SK-N-DZ (cell line): ENCODE measurements at places on chromosomes 4 and X.

DNA sequence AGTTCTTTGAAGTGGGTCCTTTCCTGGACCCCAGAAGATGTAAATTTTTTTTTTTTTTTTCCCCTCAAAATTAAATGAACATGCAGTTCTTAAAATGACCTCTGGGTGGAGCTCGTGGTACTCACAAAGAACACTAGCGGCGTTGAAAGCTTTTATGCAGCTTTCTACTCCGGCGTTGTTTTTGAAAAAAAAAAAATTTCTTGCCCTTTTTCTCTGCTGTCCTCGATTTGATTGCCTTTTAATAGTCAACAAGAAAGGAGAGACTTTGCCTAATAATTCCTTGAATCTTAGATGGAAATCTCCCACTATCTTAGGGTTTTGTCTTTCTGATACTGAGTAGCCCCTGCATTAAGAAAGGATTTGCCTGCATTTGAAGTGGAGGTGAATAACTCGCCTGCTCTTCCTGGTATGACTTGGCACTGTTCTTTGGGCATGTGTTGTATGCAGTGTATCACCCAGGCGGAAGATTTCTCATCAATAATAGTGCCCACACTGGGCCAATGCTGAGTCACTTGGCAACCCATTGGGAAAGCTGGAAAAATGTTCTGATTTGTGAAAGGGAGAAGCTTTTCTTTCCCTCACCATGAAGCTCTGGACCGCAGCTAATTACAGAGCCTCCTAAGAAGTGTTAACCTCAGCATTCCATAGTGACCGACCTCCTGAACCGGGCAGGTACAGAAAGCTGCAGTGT is 104.0 kb downstream of the PHEX start:
- DNase-seq: peak; percentile 59

DNA sequence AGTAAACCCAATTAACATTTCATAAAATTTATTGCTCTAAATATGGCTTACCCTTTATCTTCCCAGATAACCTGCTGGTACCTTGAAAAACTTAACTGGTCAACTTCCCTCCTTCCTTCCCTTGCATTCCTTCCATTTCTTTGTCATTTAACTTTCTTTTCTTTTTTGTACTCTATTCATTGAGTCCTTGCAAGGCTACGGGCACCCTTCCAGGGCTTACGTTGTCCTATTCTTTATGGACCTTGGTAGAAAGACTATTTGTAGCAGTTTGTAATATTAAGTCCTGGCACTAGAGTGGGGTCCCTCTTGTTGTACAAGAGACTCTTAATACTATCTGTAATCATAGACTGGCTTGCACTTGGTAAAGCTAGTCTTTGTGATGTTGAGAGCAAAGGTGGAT is 8.0 kb upstream of the GATB start:
- no peak for DNase-seq

DNA sequence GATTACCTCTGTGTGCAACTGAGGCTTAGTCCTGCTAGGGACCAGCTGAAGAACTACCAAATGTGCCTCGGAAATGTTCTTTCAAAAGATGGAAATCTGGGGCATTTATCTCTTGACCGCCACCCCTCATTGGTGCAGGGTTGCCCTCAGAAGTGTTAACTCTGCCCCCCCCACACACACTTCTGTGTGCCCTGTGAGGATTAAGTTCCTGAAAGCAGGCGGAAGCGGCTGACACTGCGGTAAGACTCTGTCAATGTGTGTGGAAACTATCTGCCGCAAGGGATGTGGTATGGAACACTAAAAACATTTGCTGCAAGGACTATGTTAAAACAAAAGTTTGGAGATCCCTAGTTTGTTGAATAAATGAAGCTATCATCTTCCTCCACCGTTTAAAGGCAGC is 106.9 kb upstream of the NDP start:
- DNase-seq: no peak

GRCh38 chr4:152979731-152980330 is 43.7 kb downstream of the FHDC1 start:
- no peak for DNase-seq

DNA sequence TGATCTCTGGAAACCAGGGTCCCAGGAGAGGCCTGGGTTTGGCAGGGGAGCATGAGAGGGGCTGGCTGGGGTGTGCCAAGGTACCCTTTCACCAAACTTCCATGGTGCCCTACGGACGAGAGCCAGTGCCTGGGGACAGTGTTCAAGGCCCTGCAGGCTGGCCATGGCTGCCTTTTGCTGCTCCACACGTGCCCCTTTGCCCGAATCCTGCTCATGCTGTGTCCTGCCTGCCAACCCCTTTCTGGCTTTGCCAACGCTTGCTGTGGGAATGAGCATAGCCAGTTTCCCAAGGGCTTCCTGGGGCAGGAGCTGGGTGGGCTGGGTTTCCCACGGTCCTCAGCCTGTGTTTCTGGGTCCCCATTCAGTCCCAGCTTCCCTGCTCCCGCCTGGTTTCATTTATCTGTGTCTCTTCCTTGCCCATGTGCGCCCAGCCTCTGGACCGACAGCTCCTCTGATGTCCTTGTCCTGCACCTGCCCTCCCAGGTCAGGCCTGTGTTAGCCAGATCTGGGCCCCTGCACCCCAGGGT is 17.3 kb downstream of the CPZ start:
- DNase-seq: no peak

DNA sequence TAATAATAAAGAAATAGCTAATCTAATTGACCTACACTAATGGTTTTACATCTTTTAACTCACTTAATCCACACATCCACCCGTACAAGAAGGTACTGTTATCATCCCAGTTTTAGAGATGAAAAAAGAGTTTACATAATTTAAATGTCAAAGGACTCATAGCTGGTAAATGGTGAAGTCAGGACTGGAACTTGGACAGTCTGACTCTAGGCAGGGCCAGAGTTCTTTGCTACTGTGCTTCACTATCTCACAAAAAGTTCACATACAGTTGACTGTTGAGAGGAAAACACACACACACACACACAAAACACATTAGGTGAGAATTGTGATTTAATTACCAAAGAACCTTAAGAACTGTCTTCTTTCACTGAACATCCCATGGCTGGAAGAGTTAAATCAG is 71.2 kb upstream of the PRSS48 start:
- DNase-seq: no peak

- no peak for DNase-seq
These were observed 117.2 kb downstream of the GASK1B start for GRCh38 chr4:158055668-158056067.

DNA sequence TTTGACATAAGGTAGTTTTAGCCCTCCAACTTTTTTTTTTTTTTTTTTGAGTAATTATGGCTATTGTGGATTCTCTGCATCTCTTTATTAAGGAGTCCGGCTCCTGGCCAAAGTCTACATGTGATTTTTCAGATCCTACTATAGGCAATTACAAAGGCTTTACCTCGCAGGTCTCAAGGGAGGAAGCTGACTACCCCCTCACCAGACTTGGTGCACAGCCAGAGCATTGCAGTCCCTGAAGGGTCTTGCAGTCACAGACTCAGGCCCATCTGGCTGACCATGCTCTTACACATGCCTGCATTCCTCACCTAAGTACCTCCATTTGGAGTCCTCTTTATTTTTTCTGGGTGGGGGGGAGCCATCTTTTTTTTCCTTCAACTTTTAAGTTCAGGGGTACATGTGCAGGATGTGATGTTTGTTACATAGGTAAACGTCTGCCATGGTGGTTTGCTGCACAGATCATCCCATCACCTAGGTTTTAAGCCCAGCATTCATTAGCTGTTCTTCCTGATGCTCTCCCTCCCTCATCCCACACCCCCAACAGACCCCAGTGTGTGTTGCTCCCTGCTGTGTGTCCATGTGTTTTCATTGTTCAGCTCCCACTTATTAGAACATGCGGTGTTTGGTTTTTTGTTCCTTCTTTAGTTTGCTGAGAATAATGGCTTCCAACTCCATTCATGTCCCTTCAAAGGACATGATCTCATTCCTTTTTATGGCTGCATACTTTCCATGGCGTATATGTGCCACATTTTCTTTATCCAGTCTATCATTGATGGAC is 88.4 kb upstream of the STIM2 start:
- DNase-seq: no peak

GRCh38 chr4:78476108-78476704 is 75.4 kb upstream of the ANXA3 start:
- no peak for DNase-seq
